Glutamatergic neuron (in vitro differentiated cells): ENCODE measurements at places on chromosomes 1 and 21. TPM values are rescaled to one million over a fixed set of nuclear protein-coding genes. Genes with fewer than 3 reads are reported as not detected.
A peak's percentile ranks its signal among the peaks of the same experiment; 100 is the strongest.

DNA sequence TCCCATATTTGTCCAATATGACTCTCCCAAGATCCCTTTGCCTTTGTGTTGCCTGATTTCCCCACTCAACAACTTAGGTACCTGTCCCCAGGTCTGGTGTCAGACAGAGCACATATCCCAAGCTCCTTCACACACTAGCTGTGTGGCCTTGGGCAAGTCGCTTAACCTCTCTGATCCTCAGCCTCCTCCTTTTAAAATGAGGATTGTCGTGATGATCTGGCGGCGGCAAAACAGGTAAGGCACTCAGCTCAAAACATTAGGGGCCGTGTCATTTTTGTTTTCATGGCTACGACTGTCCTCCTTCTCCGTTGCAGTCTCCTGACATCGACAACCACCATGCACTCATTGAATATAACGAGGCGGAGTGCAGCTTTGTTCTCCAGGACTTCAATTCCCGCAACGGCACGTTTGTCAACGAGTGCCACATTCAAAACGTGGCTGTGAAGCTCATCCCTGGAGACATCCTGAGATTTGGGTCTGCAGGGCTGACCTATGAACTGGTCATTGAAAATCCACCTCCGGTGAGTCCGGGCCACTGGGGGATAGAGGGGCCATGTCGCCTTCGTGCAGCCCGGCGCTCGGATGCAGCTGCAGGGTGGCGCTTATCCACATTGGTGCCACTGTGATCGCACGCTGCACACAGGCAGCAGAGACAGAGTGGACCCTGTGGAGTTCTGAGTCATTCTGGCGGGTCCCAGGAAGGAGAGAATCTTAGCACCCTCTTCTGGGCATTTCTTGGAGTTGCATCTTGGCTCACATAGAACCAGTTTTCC, 25.2 kb downstream of the FHAD1 start:
- no peak overlapping the region for H3K27ac ChIP-seq
- H3K36me3 ChIP-seq = no peaks in the 10 kb centered on the region
- H3K4me1 ChIP-seq = peaks cover 8% of the 10 kb centered on the region
- H3K4me3 ChIP-seq = no peak overlapping the region

GRCh38 chr1:152458384-152459185, 44.5 kb upstream of the CRNN start:
- H3K27ac ChIP-seq = no peak overlapping the region
- peak; percentile 87 for DNase-seq
- no peaks in the 10 kb centered on the region for H3K4me1 ChIP-seq
- peaks cover 4% of the 10 kb centered on the region for H3K27me3 ChIP-seq
- H3K36me3 ChIP-seq = no peaks in the 10 kb centered on the region
- H3K4me3 ChIP-seq = no peak overlapping the region

GRCh38 chr21:31778546-31778945, 46.6 kb upstream of the SCAF4 start:
- H3K27ac ChIP-seq = no peak overlapping the region
- DNase-seq = no peak
- H3K36me3 ChIP-seq = no peaks in the 10 kb centered on the region
- peaks cover 3% of the 10 kb centered on the region for H3K4me1 ChIP-seq

DNA sequence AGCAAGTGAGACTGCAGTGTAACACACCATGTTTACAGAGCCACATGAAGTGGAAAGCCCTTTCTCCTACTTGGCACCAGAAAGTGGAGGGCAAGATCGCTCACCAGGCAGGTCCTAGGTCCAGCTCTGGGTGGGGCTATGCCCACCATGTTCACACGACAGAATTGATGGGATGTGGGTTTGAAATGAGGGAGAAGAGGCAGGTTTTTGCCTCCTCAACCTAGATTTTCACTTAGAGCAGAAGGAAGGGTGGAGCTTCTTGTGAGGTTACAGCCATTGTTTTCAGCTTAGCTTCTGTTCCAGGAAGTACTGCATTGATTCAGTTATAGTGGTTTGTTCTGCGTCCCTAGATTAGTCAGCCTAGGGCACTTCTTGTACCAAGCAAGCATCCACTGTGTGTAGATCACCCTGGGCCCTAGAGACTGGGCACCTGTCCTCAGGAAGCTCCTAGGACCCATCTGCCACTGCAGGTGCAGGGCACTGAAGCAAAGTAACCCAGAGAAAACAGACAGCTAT, 2.3 kb downstream of the CD53 start:
- no peak overlapping the region for H3K4me3 ChIP-seq
- no peaks in the 10 kb centered on the region for H3K27me3 ChIP-seq
- DNase-seq = no peak
- H3K4me1 ChIP-seq = no peaks in the 10 kb centered on the region

- no peaks in the 10 kb centered on the region for H3K36me3 ChIP-seq
- no peak for DNase-seq
- no peak overlapping the region for H3K4me3 ChIP-seq
- no peak overlapping the region for H3K27ac ChIP-seq
- no peaks in the 10 kb centered on the region for H3K27me3 ChIP-seq
Measured at GRCh38 chr1:88610687-88611086, 73.4 kb upstream of the PKN2 start.

DNA sequence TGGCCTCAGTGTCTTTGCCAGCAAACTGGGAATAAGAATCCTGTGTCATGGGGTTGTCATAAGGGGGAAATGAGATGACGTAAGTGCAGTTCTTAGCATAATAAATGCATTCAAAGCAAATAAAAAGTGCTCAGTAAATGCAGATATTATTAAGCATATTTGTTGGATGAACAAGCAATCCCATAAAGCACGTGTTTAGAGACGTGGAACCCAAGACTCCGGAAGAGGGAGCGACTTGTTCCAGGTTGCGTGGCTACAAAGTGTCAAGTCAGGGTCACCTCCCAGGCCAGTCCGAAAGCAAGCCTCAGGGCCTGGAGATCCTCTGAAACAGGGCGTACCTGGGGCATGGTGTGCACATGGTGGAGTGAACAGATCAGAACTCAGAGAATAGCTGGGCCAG, 58.0 kb upstream of the LAPTM5 start:
- no peak for DNase-seq
- H3K4me1 ChIP-seq = peaks cover 33% of the 10 kb centered on the region
- H3K27ac ChIP-seq = no peak overlapping the region
- peaks cover 5% of the 10 kb centered on the region for H3K27me3 ChIP-seq
- H3K4me3 ChIP-seq = no peak overlapping the region

DNA sequence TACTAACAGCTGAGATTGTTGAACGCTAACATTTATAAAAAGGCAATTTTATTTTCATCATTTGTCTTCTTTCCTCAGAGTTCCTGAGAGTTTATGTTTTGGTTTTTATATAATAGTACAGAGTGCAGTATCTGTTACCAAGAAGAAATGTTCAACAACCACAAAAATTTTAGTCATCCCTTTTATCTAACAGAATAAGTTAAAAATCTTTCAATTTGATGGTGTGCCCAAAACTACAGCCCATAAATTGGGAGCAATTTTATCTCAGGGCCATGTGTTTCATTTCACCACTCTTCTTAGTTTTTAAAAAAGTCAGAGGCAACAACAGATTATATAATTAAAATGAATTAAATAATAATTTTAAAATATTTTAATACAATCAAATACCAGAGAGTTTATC, 37.1 kb downstream of the NEXN start:
- no peak overlapping the region for H3K27ac ChIP-seq
- H3K36me3 ChIP-seq = no peaks in the 10 kb centered on the region
- no peak overlapping the region for H3K4me3 ChIP-seq
- H3K27me3 ChIP-seq = peaks cover 2% of the 10 kb centered on the region

GRCh38 chr1:219459351-219460080, 153.4 kb downstream of the ZC3H11B start:
- no peak for DNase-seq
- H3K27me3 ChIP-seq = no peaks in the 10 kb centered on the region
- no peaks in the 10 kb centered on the region for H3K4me1 ChIP-seq

- H3K27ac ChIP-seq = no peak overlapping the region
- no peak overlapping the region for H3K4me3 ChIP-seq
- DNase-seq = no peak
- H3K36me3 ChIP-seq = peaks cover 4% of the 10 kb centered on the region
- H3K4me1 ChIP-seq = peaks cover 22% of the 10 kb centered on the region
- peaks cover 3% of the 10 kb centered on the region for H3K27me3 ChIP-seq
Measured at GRCh38 chr1:7613851-7614205, 157.3 kb upstream of the VAMP3 start.

DNA sequence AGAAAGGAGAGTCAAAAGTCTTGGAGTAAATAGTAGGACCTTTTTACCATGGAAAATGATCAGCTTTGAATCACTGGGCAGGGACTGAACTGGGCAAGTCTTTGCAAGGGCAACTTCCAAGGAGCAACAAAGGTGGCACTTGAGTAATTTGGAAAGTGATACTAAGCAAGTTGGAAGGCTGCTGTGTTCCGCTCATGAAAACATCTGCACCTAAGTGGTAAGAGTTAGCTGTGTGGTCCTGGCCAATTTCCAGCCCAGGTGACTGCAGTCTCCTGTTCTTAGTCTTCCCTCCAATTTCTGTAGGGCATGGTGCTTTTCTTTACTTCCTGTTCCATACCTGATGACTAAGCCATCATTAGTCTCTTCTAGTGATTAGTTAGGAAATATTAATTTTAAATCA, 35.5 kb upstream of the PRDM2 start:
- peaks cover 1% of the 10 kb centered on the region for H3K36me3 ChIP-seq
- no peak for DNase-seq
- H3K4me1 ChIP-seq = peaks cover 7% of the 10 kb centered on the region
- H3K27ac ChIP-seq = no peak overlapping the region

DNA sequence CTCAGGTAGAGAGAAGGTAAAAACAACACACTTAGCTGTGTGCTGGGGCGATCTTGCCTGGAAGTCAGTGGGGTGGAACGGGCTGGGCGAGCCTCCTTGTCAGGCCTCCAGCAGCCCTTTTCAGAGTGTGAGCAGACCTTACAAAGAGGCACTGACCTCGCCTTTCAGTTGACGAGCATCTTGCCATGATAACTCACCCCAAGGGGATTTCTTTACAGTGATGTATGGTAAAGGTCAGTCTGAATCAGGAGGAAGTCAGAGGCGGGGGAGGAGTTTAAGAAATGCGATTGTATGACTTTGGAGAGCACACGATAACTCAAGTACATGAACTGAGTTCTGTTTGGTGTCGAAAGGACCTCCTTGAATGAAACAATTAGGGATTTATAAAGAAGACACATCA, 326.5 kb upstream of the PROX1 start:
- no peak overlapping the region for H3K4me3 ChIP-seq
- H3K27ac ChIP-seq = no peak overlapping the region
- H3K36me3 ChIP-seq = peaks cover 5% of the 10 kb centered on the region

DNA sequence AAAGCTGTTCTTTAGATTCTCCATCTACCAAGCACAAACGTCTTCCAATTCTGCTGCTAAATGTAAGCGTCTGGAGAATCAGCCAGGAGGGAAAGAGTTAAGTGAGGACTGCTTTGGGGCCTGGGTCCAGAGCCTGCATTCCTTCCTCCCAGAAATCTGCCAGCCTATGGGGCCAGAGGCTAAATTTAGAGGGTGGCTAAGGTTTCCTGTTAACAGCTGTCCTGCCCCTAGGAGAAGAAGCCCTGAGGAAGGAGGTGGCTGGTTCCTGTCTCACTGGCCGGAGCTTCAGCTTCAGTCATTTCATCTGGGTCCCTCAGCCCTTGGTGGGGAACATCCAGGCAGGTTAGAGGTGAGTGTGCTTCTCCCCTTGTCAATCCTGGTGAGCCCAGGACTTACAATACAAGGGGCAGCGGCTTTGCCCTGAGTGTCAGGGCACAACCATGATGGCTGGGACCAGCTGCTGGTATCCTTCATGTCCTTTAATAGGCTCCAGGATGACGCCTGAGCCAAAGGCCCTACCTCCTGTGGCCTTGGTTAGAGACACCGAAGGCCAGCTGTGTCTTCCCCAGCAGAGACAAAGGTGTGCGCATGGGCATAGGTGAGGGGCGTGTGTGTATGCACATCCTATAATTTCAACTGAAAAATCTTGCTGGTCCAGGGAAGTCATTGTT, at the start of gene STYXL2:
Gene STYXL2 (plus strand): TSS at position 230 of the 671 bp plus-strand sequence. CDS start 775 bp downstream, outside the sequence.
- H3K27me3 ChIP-seq = no peaks in the 10 kb centered on the region
- no peaks in the 10 kb centered on the region for H3K36me3 ChIP-seq
- H3K4me1 ChIP-seq = peaks cover 5% of the 10 kb centered on the region
- no peak within 1 kb of the TSS for H3K27ac ChIP-seq
- DNase-seq = no peak
- H3K4me3 ChIP-seq = no peak within 1 kb of the TSS

Gene ZBTB17
- total RNA-seq = 86.9 TPM

Gene PLD5
- 0.96 TPM for total RNA-seq

Gene RIMKLA
- total RNA-seq = 4.1 TPM

Gene SERINC2
- 36.4 TPM for total RNA-seq

Gene NGF
- total RNA-seq = 0.83 TPM

Gene KCNQ4
- total RNA-seq = 0.76 TPM

Gene RC3H1
- 48.0 TPM for total RNA-seq

Gene KCND3
- total RNA-seq = 3.7 TPM

Gene ANGEL2
- total RNA-seq = 33.1 TPM
